ENCODE measurements at places on chromosomes 7 and 10.
A peak's percentile ranks its signal among the peaks of the same experiment; 100 is the strongest.

DNA sequence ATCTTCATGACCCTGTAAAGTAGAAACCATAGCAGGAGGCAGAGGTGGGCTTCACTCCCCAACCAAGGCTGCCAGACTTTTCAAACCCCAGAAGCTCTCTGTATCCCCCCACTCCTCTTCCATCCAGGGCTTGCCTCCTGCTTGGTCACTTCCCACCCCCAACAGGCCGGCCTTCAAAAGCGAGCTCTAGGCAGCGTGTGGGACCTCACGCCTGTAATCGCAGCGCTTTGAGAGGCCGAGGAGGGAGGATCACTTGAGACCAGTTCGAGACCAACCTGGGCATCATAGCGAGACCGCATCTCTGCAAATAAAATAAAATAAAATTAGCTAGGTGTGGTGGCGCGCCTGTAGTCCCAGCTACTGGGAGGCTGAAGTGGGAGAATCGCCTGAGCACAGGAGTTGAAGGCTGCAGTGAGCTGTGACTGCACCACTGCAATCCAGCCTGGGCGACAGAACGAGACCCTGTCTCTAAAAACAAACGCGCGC lies 743 bp upstream of the POR start:
- DNase-seq = no peak

DNA sequence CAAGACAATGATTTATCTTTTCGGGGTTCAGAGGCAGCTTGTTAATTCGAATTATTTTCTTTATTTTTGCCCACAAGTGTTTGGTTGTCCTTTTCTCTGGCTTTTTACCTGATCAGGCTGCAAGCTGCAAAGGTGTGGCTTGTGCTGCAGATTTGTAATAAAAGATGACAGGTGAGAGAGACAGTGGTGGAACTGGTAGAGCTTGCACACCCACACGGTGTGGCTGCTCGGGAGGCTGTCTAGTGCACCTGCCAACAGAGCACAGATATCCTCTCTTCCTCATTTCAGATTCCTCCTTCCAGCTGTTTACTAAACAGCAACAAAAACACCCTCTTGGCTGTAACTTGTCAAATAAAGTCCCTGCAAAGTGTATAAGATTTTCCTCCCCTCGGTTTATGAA lies 9.2 kb downstream of the GJD4 start:
- DNase-seq = no peak

GRCh38 chr7:93390660-93391059 lies 158.5 kb downstream of the VPS50 start:
- DNase-seq = no peak

GRCh38 chr10:122992031-122992585 lies 11.9 kb downstream of the PSTK start:
- no peak for DNase-seq

DNA sequence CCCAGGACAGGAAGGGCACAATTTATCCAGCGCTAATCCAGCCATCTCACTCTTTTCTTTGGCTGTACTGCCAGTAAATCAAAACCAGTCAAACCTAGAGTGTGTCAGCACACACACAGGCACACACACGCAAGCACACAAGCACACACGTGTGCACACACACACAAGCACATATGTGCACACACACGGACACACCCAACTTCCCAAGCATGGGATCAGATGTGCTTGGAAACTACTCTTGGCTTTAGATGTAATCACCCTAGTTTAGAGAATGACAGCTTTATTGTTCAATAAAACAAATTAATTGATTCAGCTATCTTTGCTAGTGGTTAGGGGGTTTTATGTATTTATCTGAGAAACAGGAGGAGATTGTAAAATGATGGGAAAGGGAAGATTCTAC lies 615.0 kb upstream of the MKI67 start:
- DNase-seq = no peak

- no peak for DNase-seq
Measured at GRCh38 chr7:88002617-88003016, 68.6 kb downstream of the ADAM22 start.

- DNase-seq = no peak
Measured at GRCh38 chr10:124172181-124172916, 79.0 kb upstream of the CHST15 start.

DNA sequence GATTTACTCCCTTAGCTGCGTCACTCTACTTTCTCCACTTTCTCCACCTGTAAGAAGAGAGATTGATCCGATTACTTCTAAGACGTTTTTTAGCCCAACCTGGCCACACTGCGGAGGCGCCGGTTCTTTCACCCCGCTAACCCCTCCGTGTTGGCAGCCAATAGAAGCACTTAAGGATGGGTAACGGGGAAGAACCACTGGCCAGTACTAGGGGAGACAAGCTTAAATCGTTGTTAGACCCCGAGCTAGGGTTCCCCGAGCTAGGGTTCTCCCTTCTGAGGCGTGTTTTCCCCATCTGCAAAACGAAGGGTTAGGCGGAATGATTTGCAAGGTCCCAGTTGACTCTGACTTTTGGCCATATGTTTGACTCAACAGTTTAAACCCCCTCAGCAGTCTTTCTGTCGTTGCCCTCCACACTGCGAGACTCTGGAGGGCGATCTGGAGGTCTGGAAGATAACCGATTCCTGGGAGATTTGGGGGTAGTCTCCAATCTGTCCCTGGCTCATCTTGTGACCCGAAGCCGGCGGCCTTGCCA lies 644 bp downstream of the UMAD1 start:
- DNase-seq = peak; percentile 23

Data from hypothalamus (tissue), 51 donors.